ENCODE measurements at places on chromosomes 1 and 21.

GRCh38 chr1:60257531-60257930 is 184.0 kb upstream of the C1orf87 start:
- DNase-seq, result no peak

GRCh38 chr1:154191990-154192461 is at the start of gene TPM3:
Gene TPM3 (minus strand): TSS chr1:154192100. CDS start chr1:154192018, 82 bp downstream.
- DNase-seq, result no peak

DNA sequence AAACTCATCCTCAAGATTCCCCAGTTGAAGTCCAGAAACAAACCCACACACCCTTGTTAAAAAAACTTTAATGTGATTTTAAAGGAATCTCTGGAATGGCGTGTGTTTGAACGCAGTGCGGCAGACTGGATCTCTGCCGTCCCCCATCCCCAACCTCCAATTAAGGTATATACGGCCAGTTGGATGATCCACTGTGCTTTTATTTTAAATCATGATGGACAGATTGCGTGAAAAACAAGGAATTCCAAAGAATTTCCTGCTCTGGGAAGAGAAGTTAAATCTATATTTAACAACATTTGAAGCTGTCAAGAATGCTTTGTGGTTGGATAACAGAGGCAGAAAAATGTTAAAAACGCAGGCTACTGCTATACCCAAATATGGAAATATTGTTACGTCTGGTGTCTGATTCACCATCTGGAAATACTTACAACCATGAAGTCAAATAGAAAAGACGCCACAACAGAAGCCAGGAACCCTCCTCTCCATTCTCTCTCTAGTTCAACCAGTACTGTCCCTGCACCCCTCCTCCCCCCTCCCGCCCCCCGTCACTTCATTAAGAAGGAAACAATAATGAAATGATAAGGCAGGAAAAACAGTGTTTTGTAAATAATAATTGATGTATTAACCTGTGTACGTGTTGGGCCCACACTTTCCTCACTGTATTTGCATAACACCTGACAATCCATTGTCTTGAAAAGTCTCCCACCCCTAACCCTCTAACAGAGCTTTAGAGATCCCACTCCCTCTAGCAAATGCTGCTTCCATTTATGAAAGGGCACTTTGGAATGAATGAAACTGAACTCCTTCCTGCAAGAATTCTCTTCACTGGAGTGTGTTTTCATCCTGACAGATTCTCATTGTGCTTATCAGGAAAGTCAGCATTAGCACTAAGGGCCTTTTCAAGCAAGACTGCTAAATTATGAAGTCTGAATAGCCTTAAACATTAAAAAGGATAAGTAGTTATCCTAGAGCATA is 2.0 kb upstream of the CCN1 start:
- DNase-seq, result no peak

DNA sequence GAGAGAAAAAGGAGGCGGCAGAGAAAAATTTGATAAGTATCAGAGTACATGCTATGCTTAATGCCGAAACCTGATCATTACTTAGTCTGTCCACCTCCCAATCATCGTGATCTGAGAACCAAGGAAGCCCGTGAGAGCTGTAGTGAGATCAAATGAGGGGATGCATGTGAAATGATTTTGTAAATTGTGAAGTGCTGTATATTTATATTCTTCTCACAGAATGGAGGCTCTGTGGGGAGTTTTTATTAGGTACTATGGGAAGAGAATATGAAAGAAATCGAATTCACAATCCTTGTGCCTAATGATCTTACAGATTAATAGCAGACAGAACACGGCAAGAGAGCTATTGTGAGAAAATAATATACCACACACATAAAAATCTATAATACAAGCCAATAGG is 115.5 kb downstream of the LYPLAL1 start:
- DNase-seq, result no peak

GRCh38 chr1:18322368-18323032 is 158.2 kb upstream of the KLHDC7A start:
- DNase-seq, result no peak

- no peak for DNase-seq
Observed at GRCh38 chr1:228809621-228810394, 74.5 kb downstream of the RHOU start.

GRCh38 chr1:116808200-116808847 is 54.1 kb downstream of the CD2 start:
- DNase-seq, result no peak

DNA sequence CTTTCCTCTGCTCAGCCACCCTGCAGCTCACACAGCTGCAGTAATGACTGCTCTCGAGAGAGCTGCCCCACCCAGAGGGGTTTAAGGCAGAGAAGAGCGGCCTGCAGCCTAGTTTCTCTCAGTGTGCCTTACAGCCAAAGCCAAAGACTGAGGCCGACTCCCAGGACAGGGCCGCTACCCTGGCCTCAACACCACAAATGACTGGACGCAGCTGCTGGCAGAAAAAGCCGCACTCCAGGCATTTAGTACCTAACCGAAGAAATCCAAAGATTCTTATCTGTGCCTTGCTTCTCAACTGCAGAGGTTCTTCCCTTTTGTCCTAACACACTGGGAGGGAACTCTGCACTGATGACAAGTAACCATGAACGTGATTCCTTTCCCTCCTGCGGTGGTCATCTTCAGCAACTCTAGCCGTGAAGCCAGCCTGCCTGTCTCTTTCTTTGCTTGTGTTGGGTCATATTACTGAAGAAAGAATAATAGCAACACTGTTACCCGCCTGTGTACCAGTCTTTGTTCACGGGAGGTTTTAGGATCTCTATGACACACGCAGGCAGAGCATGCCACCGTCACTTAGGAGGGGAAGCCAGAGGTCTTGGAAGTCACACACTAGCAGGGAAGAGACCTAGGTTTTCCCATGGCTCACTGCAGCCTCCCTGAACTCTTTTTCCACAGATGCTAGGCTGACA is 202.7 kb downstream of the RHOU start:
- DNase-seq, result no peak

GRCh38 chr1:206136241-206136640 is 19.1 kb upstream of the AVPR1B start:
- no peak for DNase-seq

GRCh38 chr1:228018961-228019721 is 12.3 kb downstream of the WNT3A start:
- no peak for DNase-seq

GRCh38 chr1:98384461-98385141 is 276.9 kb upstream of the SNX7 start:
- no peak for DNase-seq

- no peak for DNase-seq
Observed at GRCh38 chr1:90605070-90605469, 112.0 kb downstream of the BARHL2 start.

DNA sequence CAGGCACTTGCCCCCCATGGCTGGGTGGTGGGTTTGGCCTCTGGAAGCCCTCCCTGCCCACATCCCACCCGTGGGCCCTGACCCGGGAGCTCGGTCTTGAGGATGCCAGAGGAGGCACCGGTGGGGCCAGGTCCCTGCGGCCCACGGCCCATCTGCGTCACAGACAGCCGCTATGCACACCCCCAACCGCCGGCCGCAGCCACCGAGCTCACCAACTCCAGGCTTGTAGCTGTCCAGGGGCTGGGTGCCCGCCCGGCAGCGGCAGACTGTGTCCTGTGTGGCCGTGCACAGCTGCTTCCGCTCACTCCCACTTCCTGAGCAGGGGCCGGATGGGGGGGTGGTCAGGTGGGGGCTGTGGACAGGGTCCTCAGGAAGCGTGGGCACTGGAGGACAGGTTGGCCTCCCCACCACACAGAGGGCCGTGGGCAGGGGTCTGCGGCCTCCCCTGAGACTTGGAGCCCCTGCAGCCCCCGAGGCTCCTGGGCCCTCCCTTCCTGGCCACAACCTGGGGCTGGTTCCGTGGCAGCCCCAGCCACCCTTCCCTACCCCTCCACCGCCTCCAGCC is 1.1 kb downstream of the TNFRSF4 start:
- DNase-seq, result no peak

GRCh38 chr1:26574719-26575251 is 45.2 kb downstream of the RPS6KA1 start:
- no peak for DNase-seq

DNA sequence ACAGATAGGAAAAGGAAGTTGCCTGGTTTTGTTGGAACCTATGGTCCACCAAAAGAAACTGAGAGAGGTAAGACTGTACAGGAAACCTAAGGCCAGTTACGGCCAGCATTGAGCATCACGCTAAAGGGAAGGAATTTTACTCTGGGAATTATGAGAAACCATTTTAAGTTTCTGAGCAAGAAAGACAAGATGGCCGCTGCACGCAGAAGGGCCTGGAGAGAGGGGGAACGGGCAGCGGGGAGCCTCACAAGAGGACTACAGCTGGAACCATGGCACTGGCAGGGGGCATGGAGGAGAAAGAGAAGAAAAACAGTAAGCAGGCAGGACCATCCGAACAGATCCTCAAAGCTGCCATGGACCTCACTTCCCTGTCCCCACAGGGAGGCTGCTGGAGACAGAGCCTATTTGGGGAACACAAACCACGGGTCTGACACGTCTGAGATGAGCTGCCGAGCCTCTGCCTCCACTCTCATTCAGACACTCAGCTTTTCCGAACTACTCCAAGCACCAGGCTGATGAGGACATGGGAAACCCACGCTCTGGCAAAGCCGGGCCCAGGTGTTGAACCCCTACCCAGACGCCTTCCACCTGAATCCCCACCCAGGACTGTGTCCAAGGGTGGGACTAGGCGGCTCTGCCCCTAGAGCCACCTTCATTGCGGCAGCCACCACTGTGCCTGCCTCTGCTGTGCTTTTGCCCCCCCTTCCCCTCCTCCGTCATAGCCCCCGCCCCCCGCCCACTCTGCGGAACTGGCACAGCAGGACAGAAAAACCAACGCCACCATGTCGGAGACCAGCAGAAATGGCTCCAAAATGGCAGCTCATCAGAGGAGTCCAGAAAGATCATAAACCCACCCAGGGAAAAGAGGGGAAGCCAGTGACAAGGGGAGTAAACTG is 69.0 kb downstream of the CD46 start:
- no peak for DNase-seq

DNA sequence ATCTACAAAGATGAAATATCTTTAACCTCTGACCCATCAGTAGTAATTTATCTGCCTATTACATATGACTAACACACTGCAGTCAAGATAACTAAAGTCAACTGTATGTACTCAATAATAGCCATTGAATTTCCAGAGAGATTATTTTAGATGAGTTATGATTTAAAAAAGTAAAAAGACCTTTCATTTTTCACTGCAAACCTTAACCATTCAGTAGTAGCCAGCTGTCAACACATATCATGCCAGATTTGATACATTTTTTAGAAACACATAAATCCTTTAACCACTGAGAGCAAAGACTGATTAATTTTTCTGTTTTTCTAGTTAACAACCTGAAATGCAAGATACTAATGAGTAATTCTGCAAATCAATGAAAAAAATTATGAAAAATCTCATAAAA is 31.0 kb downstream of the PALMD start:
- DNase-seq, result no peak

DNA sequence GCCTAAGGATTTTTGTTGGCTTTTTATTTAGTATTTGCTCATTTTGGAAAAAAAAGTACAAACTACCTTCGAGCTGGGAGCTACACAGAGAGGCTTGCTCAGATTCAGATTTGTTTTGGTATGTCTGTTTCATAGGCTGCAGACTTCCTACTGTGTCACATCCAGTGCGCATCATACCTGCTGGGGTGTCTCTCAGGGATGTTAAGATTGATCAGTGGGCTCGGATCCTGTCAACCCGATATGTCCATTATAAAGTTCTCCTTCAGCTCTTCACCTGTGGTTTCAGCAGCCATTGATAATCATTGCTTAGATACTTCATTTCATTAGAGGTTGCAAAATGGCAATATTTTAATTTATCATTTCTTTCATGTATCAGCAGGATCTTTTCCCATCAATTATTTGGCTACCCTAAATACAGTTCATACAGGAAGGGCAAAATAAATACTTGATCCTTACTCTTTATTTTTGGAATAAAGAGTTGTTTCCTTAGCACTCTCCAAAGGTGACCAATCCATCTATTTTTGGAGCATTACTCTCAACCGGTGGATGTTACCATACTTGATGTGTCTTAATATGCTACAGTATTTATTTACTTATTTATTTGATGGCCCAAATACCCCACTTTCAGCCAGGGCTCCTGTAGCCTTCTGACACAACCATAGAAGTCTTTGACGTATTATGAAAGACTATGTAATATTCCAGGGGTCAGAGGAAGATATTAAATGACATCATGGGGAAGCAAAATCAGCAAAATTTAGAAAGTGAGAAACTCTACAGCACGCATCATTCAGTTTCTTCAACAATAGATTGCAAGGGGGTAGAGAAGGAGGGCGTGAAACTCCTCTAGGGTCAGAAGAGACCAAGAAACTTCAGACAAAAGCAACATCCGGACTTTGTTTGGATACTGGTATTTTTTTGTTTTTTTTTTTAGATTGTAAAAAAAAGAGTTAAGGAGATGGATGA is 55.3 kb upstream of the HNRNPU start:
- no peak for DNase-seq

- no peak for DNase-seq
Observed at GRCh38 chr1:172513479-172513878, 19.5 kb upstream of the SUCO start.

DNA sequence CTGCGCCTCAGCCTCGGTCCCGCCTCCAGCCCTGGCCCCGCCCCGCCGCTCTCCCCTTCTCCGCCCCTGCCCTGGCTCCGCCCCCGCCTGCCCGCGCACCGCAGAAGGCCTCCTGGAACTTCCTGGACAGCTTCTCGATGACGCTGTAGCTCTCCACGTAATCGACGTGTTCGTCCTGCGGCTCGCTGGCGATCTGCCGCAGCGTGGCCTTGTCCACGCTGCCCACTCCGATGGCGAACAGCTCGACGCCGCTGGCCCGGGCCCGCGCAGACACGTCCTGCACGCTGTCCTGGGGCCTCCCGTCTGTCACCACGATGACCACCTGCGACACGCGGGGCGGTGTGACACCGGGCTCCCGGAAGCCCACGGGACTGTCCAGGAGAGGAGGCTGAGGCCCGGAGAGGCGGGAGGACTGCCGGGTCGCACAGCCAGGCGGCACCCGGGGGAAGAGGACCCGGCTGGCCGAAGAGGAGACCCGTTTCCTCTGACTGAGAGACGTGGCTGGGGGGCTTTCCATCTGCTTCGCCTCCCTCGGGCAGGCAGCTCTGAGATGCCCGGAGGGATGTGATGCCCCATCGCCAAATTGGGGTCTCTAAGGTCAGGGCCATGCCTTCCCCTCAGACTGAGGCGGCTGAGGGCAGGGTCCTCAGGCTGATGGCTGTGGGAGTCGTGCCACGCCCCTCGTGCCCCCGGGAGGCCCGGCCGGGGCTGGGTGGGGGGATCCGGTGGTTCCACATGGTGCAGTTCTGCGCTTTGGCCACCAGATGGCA is 4.6 kb downstream of the MATN1 start:
- DNase-seq, result peak; percentile 75

- DNase-seq, result no peak
Observed at GRCh38 chr1:201779351-201779880, 49.5 kb upstream of the IPO9 start.

All from stimulated activated CD8-positive, alpha-beta memory T cell treated with anti-CD3 and anti-CD28 coated beads, Interleukin-7, amount 100 ng/mL, for 4 hours (primary cell).